Substantia nigra (tissue), 51 donors: ENCODE measurements at places on chromosomes 11 and 22.
A peak's percentile ranks its signal among the peaks of the same experiment; 100 is the strongest.

GRCh38 chr11:133732109-133732674, 113.1 kb downstream of the SPATA19 start:
- DNase-seq = no peak

DNA sequence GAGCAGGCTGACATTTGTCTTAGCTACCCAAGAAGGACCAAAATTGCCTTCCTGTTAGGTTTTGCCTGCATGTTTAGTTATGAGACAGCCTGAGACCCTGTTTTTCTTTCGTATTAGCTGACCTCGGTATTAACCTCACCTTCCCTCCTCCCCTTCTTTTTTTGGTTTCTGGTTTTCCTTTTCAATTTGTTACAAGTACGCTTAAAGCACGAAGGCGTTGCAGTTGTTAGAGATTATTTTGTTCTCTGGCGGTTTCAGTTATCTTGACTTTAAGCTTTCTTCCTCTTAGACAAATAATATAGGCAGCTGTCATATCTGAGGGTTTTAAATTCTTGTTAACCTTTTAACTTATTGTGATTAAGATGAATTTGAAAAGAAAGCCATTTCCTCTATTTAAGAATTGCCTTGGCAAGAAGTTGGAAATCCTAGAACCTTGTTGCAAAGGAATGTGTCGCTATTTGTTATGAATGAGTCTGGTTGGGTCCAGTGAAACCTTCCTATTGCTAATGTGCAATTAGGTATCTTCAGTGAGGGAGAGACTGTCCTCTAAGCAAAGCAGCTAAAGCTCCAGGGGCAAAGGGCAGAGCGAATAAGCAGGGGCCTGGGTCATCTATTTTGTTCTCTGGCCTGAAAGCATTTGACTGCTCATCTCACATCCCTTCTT, 45.7 kb downstream of the PACS1 start:
- no peak for DNase-seq

- no peak for DNase-seq
Measured at GRCh38 chr11:111463276-111463675, 48.9 kb downstream of the BTG4 start.

- no peak for DNase-seq
Measured at GRCh38 chr11:82701847-82702520, 31.7 kb downstream of the FAM181B start.

DNA sequence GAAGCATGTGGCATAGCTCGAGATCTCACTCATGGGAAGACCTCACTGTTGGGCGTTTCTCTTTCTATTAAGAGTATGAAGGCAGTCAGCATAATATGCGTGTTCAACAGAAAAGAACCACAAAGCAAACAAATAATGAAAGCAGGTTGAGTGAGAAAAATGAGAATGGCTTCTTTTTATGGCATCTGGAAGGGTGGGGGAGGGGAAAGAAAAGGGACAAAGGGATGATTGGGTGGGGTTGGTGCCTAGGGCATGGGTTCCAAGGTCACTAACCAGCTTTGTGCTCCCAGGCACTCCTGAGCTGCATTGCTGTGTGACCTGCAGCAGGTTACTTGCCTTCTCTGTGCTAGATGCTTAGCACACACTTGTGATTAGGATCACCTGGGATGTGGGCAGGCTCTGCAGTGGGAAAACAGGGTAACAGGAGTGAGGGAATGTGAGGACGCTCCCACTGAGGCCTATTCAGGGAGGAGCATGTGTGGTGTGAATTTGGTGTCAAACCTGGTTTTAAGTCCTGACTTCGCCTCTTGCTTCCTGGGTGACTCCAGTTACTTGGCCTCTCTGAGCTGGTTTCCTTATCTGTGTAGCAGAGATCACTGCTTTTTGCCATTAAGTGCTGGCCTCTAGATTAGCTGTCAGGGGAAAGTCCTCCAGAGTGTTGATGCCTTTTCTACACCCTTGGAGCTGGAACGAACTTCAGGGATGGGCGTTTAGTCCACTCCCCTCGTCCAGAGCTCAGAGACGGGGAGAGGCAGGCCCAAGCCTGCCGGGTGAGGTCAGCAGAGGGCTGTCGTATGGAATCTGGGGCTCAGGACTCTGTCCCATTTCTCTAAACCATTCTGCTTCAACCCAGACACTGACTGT, 74.8 kb downstream of the KIAA1671 start:
- no peak for DNase-seq

DNA sequence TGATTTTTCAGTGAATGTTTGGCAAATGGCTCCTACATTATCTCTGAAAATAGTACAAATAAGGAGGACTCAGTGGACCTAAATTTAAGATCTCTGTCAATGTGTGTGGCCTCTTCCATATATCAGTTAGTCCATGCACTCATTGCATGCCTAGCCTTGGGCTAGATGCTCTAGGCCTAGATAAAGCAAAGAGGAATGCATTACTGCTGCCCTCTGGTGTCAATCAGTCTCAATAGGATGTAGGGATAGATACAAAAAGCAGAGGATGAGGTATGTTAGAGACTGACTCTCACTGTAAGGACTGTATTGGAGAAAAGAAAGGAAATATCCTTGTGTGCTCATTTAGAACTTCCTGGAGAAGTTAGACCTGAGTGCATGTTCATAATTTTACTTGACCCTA, 42.0 kb downstream of the MS4A2 start:
- DNase-seq = peak; percentile 4

- DNase-seq = peak; percentile 63
Measured at GRCh38 chr11:134224710-134225664, 516 bp downstream of the VPS26B start.

GRCh38 chr11:131691181-131692041, 321.0 kb downstream of the NTM start:
- no peak for DNase-seq

DNA sequence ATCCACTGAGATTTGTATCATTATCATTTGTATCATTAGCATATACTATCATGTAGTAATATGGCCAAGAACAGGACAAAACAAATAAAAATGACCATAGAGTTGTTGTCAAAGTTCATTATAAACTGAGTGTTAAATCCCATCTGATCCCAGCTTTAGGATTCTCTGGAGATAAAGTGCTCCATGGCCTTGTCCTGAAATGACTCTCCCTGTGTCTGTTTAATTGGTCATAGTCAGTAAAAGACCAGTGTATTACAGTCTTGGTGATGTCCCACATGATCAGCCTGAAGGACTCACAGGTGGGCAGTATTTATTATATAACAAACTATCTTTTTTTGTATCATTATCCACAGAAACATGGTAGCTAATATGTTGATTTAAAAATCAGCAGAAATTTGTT, 361.6 kb downstream of the TMEM135 start:
- no peak for DNase-seq

- no peak for DNase-seq
Measured at GRCh38 chr11:73570415-73571114, 27.3 kb downstream of the FAM168A start.

- DNase-seq = no peak
Measured at GRCh38 chr11:47348859-47349258, 3.6 kb downstream of the MYBPC3 start.

- no peak for DNase-seq
Measured at GRCh38 chr11:44601471-44602370, 36.3 kb downstream of the CD82 start.

GRCh38 chr22:29670626-29671025, 49.2 kb upstream of the CABP7 start:
- DNase-seq = no peak

GRCh38 chr22:27489178-27489675, 312.3 kb downstream of the MN1 start:
- no peak for DNase-seq

- no peak for DNase-seq
Measured at GRCh38 chr22:37897807-37898206, 8.3 kb upstream of the MICALL1 start.

GRCh38 chr22:30968924-30969531, at the start of gene TUG1:
Gene TUG1 (plus strand): TSS chr22:30969265.
- DNase-seq = peak; percentile 91

- DNase-seq = no peak
Measured at GRCh38 chr11:38543986-38544385, 1946.0 kb upstream of the RAG2 start.

DNA sequence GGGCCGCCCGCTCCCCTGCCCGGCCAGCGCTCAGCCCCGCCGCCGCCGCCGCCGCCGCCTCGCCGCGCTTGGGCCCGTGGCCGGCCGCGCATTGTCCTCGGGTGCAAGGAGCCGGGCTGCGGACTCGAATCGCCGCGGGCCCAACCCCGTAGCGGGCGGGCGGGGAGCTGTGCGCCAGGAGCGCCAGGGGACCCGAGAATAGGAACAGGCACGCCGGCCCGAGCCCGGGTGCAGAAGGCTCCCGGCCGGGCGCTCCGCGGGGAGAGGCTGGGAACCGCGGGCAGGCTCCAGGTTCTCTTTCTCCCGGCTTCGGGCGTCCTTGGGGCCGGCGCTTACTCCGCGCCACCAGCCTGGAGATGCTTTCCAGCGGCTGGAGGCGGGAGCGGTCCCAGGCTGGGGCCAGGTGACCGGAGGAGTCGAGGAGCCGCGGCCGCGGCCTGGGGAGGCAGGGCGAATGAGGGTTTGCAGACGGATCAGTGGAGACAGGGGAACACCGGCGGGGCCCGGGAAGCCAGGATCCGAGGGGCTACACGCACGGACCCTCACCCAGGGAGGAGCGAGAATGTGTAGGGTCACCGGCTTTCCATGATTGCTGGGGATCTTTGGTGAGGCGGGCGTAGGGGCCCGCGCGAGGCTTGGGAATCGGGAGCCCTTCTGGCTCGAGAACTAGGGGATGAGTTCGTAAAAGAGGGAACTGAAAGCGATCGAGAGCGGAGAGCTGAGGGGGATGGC, 726 bp downstream of the PKNOX2 start:
- DNase-seq = no peak

DNA sequence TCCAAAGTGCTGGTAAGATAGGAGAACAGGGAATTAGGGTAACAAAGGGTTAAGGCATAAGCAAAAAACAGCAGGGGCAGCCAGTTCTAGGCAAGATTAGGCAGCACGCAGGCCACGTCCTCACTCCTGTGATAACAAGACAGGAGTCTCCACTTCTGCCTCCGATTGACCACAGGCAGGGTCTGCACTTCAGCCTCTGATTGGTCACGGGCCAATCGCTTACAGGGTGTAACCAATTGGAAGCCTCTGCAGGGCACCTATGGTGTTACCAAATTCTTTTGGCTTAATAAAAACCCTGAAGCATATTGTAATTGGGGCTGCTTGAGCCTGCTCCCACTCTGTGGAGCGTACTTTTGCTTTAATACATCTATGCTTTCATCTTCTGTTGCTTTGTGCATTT, 12.2 kb upstream of the GSTP1 start:
- no peak for DNase-seq

DNA sequence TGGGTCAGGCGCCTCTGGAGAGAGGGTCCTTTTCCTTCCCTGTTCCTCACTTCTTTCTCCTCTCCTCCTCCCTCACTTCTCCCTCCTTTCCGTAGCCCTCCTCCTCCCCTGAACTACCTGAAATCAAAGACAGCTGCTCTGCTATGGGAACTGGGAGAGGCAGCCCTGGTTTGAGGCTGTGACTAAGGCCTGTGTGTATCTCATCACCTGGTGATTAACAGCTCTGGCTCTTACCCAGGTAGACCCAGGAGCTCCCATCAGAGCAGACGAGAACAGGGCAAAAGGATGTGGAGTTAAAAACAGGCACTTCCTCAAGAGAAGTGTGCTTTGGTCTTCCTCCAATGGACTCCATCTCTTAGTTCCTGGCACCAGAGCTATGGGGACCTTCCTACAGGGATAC, 5.8 kb downstream of the ISX start:
- no peak for DNase-seq

DNA sequence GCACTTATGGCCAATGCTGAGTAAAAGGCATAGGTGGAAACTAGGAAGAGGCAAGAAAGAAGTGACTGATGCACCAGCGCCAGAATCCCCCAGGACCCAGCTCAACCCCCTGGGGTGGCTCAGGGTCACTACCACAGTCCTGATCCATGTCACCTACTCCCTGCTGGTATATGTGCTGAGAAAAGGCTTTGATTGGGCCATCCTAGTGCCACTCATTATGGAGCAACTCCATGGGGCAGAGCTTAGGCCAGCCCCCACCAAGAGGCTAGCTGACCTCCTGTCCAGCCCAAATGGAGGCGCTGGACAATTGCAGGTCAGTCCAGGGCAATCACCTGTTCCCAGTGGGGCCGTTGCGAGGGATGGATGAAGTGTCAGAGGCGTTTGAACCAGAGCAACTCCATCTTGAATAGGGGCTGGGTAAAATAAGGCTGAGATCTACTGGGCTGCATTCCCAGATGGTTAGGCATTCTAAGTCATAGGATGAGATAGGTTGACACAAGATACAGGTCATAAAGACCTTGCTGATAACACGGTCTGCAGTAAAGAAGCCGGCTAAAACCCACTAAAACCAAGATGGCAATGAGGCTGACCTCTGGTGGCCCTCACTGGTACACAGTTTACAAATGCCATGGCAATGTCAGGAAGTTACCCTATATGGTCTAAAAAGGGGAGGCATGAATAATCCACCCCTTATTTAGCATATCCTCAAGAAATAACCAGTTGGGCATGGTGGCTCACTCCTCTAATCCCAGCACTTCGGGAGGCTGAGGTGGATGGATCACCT, 20.6 kb upstream of the DAGLA start:
- no peak for DNase-seq

DNA sequence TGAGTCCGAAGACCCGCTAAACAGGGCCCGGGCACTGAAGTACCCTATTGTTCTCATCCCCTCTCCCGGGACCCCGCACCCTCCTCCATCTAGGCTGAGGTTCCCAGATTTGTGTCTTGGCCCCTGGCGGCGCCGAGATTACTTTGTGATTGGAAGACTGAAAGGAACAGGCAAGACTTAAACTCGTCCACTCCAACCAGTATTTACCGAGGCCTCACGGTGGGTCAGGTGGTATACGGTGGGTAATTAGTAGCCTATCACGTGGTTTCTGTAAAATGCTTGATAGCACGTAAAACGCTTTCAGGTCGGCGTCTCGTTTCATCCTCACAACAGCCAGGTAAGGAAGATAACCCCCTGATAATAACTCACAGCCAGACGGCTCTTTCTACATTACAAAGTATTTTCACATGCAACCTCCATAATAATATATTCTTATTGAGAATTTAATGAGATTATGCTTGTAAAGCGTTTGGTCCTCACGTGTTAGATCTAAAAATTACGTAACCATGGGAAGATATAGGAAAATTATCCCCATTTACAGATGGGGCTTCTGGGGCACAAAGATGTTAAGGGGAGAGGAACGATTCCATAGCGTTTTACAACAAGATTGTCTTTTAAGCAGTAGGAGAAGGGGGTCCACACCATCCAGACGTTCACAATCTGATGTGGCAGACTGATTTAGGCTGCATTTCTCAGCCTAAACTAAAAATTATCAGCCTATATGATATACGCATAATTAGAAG, 642 bp upstream of the PIK3C2A start:
- DNase-seq = no peak

- DNase-seq = no peak
Measured at GRCh38 chr22:27677905-27678458, 123.6 kb downstream of the MN1 start.

- DNase-seq = peak; percentile 27
Measured at GRCh38 chr11:59615120-59615636, 396 bp downstream of the OSBP start.

- no peak for DNase-seq
Measured at GRCh38 chr11:71543866-71544265, 4.4 kb upstream of the KRTAP5-9 start.
